ENCODE measurements at places on chromosomes 1 and 21. TPM values are rescaled to one million over a fixed set of nuclear protein-coding genes. Genes with fewer than 3 reads are reported as not detected.

- DNase-seq: peak; percentile 96
These were observed 14.7 kb upstream of the KCNE1 start for GRCh38 chr21:34526618-34527290.

GRCh38 chr1:55062801-55063576 lies 23.6 kb downstream of the PCSK9 start:
- no peak for DNase-seq

The C2CD4D gene
- polyA plus RNA-seq: 0.44 TPM

The OR2L5 gene
- polyA plus RNA-seq: not detected
